ENCODE measurements at places on chromosomes 1 and 21.

DNA sequence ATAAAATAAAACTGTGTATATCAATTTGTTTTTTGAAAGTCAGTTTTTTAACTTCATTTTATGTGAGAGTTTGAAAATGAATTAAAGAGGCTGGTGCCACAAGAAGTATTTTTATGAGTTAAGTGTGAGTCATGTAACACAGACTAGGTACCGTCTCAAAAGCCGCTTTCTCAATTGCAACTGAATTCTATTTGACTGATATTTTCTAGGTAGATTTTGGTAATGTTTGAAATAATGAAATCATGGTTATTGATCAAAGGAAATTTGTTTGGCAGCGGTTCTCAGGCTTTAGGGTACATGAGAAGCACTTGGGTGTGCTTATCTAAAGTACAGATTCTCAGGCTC lies 4.6 kb downstream of the SNX27 start:
- DNase-seq = no peak

- no peak for DNase-seq
Observed at GRCh38 chr1:92964998-92965397, 3.7 kb upstream of the DIPK1A start.

DNA sequence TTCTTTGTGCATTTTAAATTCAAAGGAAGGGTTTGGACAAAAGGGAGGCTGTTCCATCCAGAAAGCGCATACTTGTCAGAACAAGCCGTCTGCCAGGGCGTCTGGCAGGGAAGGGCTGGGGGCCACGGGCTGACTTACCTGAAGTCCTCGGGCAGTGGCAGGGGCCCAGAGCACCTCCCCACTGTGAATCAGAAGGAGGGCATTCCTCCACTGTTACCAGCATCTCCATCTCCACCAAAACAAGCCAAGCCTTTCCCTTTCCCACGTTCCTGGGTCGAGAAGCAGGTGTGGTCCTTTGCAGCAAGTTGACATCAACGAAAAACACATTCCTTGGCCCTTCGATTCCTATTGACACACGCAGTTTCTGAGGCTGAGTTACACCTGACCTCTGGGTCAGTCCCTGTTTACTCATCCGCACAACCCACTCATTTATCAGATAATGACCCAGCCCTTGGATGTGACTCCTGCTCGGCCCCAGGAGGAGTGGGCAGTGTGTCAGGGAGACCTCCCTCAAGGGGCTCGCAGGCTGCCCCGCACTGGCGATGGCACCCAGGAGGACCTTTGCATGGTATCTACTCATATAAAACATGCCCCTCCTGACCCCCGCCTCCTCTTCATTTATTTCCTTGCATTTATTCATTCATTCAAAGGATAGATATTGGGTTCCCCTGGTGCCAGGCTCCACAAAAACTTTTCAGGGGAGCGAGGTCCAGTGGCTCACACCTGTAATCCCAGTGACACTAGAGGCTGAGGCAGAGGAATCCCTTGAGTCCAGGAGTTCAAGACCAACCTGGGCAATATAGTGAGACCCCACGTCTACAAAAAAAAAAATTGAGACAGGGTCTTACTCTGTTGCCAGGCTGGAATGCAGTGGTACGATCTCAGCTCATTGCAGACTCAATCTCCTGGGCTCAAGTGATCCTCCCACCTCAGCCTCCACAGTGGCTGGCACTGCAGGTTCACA lies 60.2 kb downstream of the TOMM20 start:
- DNase-seq = no peak

- DNase-seq = no peak
Observed at GRCh38 chr21:42061986-42062235, 9.2 kb upstream of the UMODL1 start.

DNA sequence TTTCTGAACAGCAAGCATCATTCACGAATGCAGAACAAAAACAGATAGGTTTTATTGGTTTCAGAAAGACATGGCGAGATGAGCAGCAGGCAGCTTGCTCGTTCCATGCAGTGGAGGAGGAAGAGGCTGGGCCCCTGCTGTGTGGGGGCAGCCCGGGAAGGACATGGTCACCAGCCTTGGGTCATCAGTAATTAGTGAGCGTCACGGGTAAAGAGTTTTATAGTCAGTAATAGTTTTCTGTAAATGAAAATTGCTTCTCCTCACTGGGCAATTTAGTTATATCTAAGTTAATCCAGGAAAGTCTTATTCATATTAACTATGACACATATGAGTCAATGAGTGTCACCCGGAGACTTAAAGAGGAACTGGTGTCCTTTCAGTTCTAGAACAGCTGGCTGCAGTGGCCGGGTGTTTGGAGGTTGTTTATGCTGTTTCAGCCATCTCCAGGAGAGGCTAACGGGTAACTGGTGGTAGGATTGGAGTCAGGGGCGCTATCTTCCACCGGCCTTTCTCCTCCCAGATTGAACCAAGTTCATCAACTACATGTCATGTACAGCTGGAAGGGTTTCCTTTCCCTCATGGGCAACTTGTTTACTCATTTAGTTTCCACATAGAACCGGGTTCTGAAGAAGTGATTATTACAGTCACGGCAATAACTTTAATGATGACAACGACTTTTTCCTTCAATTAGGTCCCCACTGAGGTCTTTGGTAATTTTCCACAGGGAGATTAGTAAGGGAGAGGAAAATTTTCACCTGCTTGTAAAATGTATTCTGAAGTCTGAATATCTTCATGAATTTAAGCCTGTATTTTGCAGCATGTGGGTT lies 34.6 kb upstream of the SLC45A1 start:
- no peak for DNase-seq

GRCh38 chr1:226638001-226638601 lies 89.5 kb downstream of the STUM start:
- no peak for DNase-seq

DNA sequence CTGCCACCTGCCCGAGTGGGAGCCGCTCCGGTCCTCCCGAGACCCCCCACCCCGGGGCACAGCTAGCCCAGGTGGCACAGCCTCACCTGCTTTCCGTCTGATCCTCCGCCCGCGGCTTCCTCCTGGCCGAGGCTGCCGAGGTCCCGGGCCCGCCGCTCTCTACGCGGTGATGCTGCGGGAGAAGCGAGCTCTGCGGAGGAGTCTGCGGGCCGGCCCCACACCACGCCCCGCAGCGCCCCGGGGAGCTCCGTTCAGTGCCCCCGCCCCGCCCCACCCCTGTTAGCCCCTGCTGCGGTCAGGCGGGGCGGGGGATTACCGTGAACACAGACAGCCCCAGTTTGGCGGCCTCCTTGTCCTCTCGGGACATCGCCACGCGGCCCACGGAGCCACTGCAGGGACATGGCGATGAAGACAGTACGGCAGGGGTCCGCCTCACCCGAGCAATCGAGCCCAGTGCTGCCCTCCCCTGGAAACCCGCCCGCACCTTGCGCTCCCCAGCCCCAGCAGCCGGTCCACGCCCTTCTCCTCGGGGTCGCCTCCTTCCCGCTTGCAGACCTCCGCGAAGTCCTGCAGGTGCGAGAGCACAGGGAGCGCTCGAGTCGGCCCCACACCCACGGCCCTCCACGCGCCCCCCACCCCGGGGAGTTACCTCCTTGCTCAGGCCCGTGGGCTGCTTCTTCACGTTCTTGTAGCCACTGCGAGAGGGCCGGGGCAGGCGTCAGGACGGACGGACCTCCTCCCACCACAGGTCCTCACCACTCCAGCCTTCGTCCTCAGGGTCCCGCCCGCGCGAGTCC lies 933 bp downstream of the C1orf35 start:
- DNase-seq = no peak

DNA sequence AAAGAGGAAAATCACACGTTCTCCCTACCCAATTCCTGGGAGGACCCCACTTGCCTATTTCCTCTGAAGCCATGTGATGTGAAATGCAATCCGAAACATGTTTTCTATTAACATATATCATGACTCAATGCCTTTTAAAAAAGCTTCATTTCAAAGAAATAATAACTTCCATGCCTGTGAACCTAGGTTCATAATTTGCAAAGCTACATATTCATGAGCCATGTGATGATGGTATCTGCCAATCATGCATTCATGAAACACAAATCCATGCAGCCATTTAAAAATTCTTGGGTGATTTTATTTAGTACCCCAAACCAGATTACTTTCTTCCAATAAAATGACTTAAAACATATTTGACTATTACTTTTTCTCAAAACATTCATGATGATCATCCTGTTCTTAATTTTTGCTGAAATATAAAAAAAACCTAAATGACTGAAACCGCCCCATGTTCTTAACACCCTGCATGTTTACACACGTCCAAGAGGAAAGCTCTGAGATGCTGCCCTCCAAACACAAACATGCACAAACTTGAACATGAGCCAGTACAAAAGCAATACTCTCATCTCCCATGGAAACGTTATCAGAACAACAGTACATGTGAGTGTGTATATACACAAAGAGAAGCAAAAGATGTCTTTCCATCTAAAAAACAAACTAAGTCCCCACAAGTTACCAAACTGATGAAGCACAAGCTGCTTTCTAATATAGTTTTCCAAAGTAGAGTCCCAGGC lies 140.1 kb downstream of the TGFBR3 start:
- no peak for DNase-seq

DNA sequence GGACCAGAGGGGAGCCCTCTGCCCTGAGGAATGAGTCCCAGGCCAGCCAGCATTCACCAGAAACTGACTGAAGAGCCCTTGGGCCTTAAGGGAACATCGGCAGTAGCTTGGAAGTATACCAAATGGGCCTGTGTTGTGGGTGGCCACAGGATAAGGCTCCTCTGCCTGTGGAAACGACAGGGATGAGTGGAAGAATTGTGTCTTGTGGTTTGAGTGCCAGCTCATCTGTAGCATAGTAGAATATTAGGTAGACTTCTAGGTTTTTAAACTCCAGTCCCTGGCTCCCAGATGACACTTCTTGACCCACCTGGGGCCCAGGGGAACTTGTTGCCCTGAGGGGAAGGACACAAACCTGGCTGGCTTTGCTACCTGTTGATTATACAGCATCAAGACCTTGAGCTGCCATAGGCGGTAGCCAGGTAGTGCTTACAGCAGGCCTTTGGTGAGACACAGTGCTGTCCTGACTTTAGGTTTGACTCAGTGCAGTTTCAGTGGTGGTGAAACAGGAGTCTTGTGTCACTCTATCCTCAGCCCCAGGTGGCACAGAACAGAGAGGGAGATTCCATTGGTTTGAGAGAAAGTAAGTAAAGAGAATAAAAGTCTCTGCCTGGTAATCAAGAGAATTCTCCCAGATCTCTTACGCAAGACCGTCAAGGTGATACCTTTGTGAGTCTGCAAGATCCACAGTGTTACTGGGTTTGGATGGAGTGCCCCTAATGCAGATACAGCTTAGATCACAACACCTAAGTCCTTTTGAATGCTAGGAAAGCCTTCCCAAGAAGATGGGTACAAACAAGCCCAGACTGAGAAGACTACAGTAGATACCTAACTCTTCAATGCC lies 50.2 kb downstream of the RABGAP1L start:
- DNase-seq = no peak

- no peak for DNase-seq
Observed at GRCh38 chr21:35136586-35137219, 87.6 kb upstream of the RUNX1 start.

DNA sequence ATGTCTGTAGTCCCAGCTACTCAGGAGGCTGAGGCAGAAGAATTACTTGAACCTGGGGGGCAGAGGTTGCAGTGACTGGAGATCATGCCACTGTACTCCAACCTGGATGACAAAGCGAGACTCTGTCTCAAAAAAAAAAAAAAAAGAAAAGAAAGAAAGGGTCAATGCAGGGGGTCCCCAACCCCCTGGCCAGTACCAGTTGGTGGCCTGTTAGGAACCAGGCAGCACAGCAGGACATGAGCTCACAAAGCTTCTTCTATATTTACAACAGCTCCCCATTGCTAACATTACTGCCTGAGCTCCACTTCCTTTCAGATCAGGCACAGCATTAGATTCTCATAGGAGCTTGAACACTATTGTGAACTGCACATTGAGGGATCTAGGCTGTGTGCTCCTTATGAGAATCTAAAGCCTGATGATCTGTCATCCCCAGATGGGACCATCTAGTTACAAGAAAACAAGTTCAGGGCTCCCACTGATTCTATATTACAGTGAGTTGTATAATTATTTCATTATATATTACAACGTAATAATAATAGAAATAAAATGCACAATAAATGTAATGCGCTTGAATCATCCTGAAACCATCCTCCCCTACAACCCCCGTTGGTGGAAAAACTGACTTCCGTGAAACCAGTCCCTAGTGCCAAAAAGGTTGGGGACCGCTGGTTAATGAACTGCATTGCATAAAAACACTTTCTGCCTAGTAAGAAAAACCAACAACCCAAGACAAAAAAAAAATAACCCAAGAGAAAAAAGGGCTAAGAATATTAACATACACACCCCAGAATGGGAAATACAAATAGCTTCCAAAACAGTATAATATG lies 2.8 kb downstream of the ZBTB8OS start:
- no peak for DNase-seq

- no peak for DNase-seq
Observed at GRCh38 chr1:197392541-197392940, 124.5 kb downstream of the CRB1 start.

DNA sequence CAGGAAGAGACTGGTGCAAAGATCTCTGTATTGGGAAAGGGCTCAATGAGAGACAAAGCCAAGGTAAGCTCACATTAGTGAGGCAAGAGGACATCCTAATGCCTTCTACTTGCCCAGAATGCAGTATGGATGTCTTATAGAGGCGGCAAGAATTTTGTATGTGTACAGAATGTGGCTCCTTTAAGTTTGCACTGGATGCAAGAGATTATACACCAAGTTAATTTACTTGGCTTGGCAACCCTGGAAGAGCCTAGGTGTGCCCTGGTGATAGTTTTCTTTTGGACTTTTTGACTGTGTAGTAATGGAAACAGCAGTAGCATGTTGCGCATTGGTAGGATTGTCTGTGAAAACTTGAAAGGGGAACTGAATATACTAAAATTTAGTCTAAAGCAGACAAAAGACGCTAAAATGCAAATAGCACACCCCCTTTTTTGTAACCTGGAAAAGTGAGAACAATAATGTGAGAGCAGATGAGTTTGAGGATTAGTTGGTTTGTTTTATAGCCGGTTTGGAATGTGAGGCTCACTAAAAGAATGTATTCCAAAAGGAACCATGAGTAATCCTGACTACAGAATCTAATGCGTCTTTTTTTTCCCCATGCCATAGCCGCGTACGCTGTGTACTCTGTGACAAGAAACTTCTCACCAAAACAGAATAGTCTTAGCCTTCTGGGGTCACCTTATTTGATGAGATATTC lies 18.1 kb downstream of the KHDRBS1 start:
- DNase-seq = no peak

DNA sequence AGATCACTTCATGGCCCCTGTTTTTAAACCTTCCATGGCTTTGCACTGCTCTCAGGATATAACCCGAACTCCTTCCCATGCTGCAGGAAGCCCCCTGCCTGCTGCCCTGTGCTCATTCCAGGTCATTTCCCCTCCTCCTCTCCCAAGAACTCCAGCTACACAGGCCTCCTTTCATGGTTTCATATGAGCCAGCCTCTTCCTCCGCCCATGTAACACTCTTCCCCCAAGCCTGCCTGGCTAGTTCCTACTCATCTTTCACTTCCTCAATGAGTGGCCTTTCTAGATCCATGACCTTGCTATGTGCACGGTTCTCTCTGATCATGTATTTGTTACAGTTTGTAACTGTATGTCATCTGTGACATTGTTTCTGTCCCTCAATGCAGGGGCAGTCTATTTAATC lies 3.1 kb upstream of the NCF2 start:
- no peak for DNase-seq

Data from left forelimb (tissue), 1 donor.